CD4-positive, alpha-beta T cell treated with Interleukin-6 for 4 hours (primary cell): ENCODE measurements at places on chromosomes 7 and 10.

DNA sequence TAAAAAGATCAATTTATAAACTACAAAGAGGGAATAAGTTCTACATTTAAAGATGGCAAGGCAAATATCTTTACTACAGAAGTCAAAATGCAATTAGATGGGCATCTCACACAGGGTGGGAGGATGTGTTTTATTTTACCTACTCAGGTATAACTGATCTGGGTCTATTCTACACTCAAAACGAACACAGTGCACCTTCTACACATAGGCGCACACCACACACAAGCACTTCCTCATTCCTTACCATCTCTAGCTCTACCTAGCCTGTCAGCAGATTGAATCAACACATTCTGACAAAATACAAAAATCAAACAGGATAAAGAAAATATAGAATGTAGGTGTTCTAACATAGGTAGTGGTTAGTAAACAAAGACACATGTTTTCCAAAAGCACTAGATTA is 64.8 kb downstream of the SGCE start:
- no peak for DNase-seq

DNA sequence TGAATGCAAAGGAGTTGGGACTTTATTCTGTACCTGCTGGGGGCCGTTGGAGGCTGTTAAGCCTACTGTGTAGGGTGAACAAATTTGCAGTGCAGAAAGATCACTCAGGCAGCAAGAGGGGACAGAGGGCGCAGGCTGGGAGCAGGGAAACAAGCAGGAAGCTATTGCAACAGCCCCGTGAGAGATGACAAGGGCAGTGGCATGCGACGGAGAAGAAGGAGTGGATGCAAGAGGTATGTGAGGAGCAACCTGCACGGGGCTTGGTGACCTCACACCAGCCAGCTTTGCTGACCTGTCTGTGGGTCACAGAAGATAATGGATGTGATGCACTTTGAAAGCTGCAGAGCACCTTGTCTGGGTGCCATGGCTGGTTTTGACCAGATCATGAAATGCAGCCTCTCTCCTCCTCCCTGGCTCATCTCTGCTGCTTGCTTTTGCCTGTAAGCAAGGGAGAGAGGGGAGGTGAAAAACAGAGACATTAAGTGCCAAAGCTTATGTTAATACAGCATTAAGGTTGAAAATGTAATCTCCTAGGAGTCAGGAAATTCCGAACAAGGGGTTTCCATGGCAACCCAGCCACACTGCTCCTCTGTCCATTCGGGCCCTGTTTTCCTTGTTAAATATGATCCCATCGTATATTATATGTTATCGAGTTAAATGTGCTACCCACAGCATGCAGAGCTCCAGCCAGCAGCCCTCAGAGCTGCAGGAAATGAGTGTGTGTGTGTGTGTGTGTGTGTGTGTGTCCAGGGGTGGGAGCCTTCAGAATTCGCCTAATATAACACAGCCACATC is 314.3 kb upstream of the ZMIZ1 start:
- no peak for DNase-seq

DNA sequence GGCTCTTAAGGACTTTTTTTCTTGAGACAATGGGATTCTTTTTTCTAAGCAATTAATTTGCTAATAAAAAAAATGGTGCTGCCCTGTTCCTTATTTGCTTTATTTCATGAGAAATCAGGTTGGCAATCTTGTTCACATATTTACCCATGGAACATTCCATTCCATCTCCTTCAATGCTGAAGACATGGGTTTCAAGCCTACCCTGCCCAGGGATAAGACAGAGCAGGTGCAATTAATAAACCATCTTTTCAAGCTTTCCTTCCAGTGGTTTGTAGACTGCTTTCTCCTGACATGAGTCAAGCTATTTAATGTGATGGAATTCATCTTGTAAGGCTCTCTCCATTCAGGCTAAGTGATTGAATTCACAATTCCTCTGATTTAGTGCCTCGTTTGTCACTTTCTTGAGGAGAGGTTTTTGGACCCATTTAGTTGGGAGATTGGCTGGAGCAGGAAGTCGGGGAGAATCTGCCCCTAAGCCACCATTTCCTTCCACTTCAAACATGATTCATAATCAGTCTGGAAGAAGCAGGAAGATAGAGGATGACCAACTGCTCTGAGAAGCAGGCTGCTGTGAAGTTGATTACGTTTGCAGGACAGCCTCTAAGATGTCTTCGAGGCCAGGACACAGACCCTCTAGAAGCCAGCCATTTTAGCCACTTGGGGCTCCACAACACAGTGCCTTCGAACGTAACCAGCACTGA is 552.4 kb upstream of the GALNT17 start:
- DNase-seq, result no peak

- no peak for DNase-seq
Observed at GRCh38 chr7:51789489-51789888, 472.9 kb upstream of the COBL start.

DNA sequence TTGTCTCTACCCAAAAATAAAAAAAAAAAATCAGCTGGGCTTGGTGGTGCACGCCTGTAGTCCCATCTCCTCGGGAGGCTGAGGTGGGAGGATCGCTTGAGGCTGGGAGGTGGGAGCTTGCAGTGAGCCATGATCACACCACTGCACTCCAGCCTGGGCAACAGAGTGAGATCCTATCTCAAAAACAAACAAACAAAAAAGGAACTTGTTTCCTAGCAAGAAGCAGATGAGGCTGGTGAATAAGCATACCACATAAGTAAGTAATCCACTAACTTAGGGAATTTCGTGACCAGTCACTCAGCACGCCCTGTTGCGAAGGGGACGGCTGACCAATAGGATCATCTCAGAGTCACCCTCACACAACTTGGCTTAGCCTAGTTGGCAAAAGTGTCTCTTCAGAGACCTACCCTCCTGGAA is 64.6 kb downstream of the CUX1 start:
- DNase-seq, result no peak

DNA sequence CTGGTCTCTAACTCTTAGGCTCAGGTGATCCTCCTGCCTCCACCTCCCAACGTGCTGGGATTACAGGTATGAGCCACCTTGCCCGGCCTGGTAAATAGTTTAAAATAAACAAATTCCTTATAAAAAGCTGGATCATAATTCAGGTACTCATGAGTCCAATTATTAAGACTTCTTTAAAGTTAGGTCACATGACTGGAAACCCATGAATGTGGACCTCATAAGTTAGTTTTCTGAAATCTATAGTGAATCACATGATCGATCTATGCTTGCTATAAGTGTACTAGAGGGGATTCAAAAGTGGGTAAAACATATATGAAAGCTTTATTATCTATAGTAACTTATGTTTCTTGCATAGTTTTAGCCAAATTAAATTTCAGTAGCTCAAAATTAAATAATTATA is 14.3 kb downstream of the NT5C3A start:
- DNase-seq, result no peak
